Activated CD4-positive, alpha-beta memory T cell treated with anti-CD3 and anti-CD28 coated beads for 36 hours (primary cell): ENCODE measurements at places on chromosomes 5 and 9.

DNA sequence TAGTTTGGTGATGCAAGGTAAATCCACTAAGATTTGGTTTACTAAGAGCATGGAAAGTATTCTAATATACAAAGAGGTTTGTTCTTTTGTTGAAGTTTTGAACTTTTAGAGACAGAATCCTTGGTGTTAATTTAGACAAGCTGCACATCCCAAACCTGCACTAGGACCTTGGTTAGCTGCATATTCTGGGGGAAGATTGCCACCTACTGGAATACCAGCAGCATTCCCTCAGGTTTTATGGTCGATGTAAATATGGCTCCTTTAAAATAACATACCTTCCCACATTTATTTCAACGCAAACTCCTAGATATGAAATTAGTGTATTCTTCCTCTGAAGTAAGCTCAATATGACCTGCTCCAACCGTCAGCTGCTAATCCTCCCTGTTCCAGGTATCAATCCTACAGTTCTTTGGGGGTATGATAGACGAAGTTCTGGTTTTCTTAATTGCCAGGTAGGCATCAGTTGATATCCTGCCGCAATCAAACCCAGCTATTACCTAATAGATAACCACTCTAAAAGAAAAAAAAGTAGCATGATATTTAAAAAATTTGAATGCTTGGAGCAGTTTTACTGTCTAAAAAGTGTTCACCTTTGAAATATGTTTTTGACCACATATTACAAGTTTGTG, 624.1 kb downstream of the ISL1 start:
- DNase-seq: no peak

GRCh38 chr9:116837018-116837989, 150.2 kb downstream of the TRIM32 start:
- DNase-seq: no peak

GRCh38 chr5:131899686-131900085, 45.8 kb downstream of the MEIKIN start:
- no peak for DNase-seq

DNA sequence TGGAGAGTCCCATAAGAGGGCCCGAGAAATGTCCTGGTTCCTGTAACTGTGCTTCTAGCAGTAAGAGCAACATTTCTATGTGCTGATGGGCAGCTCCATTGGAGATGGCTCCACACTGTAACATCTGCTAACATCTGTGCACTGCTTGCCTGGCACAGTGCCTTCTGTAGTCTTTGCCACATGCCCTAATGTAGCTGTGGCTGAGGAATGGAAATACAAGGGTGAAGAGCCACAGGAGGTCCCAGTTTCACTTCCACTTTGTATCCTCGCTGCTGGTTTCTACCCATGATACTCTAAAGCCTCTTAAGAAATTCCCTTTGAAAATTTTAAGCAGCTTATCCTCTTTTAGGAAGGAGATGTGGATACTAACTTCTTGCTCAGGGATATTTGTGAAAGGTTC, 97.4 kb downstream of the HOMER1 start:
- DNase-seq: no peak

- no peak for DNase-seq
Observed at GRCh38 chr9:97851446-97851883, 1.6 kb upstream of the FOXE1 start.

GRCh38 chr5:78647838-78648358, 674 bp downstream of the LHFPL2 start:
- no peak for DNase-seq

GRCh38 chr5:113359419-113359818, 75.4 kb downstream of the TSSK1B start:
- no peak for DNase-seq

- no peak for DNase-seq
Observed at GRCh38 chr5:128413356-128413755, 124.7 kb downstream of the FBN2 start.

DNA sequence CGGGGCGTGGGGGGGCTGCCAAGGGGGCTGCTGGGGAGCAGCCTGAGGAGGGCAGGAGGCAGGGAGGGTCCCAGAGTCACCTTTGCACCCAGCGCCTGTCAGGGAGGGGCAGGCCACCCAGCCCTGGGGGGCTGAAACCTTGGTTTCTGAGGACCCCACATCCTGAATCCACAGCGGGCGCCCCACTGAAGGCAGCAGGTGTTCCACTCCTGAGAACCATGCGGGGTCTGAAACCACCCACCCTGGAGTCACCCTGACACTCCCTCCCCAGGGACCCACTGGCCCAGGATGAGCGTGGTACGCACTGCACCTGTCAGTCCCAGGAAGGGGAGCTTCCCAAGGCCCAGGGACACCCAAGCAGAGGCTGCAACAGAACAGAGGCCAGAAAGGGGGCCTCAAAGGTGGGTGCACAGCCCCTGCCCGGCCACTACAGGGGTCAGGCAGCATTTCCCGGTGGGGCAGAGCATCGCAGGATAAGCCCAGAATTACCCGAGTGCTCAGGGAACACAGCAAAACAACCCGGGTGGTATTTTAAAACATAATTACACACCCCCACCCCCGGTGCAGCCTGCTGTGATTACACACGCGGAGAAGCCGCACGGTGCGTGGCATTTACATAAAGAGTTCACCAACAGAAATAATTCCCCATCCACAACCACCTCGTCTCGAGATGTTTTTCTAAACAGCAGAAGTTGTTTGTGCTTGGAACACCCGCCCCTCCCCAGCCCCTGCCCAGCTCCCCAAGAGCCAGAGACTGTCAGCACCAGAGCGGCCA, 57.3 kb upstream of the UBAC1 start:
- DNase-seq: peak; percentile 2

- DNase-seq: peak; percentile 24
Observed at GRCh38 chr9:133534346-133535291, at the start of gene ADAMTSL2. Gene ADAMTSL2, plus strand, starts transcription at chr9:133534704. Its CDS starts 2,009 bp downstream, at chr9:133536713.

DNA sequence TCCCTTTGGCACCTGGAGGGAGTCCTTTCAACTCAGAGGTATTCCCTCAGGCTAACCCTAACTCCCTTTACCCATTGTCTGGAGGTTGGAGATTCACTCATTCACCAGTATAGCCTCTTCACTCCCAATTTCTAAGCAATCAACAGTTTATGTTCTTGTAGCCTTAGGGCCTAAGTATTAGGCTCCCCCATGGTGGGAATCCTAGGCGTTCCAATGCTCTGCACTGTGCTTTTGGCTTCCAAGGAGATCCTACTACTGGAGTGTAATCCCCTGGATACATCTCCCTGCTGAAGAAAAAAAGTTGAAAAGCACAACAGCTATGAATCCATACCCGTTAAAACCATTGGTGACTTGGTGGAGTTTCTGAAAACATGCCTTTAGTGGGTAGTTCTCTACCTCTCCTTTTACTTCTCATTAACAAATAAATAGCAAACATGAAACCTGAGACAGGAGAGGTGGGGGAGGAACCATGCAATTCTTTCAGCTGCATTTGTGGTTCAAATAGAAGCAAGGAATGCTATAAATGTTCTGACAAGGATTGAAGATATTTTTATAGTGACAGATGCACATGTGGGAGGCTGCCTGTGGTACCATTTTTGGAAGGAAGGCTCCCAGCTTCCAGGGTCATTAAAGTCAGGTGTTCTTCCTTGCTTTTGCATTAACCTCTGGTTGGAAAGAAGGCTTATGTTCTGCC, 397.1 kb downstream of the DMAC1 start:
- no peak for DNase-seq

- no peak for DNase-seq
Observed at GRCh38 chr9:70352356-70352755, 62.1 kb downstream of the KLF9 start.

GRCh38 chr5:62259699-62260250, 46.2 kb upstream of the KIF2A start:
- DNase-seq: no peak

- no peak for DNase-seq
Observed at GRCh38 chr9:93294011-93294410, 110.1 kb downstream of the WNK2 start.

DNA sequence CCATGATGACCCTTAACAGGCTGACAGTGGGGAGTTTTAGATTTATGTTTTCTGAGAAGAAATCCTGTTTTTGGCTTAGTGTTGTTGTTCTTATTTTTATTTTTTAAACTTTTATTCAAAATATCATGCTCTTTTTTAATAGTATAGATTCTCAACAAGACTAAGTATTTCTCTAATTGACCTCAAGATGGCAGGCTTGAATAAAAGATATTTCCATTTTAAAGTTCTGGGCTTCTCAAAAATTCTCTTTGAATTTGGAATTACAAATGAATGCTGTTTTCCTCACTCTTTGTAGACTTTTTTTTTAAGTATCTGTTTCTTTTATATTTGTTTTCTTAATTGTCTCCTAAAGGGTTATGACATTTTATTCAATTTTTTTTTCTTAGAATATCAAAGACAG, 50.0 kb upstream of the SH3GL2 start:
- no peak for DNase-seq

DNA sequence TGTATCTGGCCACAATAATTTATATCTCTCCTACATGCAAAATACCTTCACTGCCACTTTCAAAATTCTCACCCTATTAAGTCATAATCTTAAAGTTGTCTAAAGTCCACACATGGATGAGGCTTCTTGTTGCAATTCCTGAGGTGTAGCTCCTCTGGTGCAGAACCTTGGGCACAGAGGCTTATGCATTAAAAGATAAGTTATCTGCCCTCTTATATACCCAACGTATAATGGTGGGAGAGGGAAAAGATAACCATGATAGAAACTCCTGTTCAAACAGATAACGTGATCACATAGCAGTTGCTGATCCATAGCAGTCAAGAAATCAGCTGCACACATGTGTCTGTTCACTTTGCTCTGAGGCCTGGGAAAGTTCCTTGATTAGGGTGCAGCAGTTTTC, 1767.0 kb downstream of the MAT2B start:
- no peak for DNase-seq

- DNase-seq: peak; percentile 98
Observed at GRCh38 chr5:108748401-108749127, 867 bp downstream of the FER start.

GRCh38 chr5:113040672-113041260, 64.2 kb downstream of the DCP2 start:
- DNase-seq: no peak

GRCh38 chr9:131934673-131935072, 145.0 kb downstream of the MED27 start:
- no peak for DNase-seq

DNA sequence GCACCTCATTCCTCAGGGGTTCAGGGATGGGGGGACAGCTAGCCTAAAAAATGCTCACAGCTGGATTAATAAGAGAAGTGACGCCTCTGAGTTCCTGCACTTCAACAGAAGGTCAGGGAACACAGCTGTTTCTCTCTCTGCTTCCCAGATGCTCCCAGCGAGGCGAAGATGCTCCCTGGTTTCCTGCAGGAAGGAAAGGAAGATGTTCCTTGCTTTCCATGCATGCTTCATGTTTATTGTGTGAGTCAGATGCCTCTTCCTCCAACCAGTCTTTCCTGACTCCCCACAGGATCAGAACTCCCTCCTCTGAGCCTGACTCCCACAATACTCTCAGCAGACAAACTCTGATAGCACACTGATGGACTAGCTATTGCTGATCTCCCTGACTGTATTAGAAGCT, 71.9 kb downstream of the MFAP3 start:
- DNase-seq: no peak

GRCh38 chr5:132268769-132269551, 11.5 kb downstream of the PDLIM4 start:
- DNase-seq: no peak

GRCh38 chr5:94807985-94808384, 189.5 kb downstream of the SLF1 start:
- DNase-seq: no peak

DNA sequence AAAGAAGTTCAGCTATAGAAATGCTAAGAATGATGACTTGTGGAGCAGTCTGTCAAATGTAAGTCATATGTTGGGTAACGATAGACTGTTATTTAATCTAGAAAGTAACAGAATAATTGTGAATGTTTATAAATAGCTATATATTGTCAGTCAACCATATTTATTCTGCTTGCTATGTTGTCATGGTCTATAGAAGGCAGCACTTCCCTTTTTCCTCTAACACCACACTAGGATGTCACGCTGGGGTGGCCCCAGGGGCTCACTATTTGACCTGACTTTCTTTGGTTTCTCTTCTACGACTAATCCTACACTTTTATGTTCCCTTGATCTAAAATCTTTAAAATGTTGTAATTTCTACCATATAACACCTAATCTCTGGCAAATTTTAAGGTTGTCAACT, 20.5 kb downstream of the ERAP2 start:
- DNase-seq: peak; percentile 62

DNA sequence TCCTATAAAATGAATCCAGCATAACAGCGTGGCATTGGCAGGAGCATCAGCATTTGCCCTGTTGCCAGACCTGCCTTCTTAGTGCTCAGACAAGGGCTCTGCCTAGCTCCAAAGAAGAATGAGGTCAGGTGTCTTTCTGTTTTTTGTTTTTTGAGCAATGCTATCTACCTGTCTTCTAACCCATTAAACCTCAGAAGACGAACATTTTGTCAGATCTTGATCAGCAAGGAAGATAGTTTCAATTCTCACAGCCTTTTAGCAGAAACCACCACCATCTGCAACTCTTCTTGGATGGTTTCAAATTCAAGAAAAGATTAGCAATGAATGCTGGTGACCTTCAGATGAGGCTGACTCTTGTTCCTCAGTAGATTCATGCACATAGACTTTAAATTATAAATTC, 103.5 kb upstream of the IQGAP2 start:
- no peak for DNase-seq

DNA sequence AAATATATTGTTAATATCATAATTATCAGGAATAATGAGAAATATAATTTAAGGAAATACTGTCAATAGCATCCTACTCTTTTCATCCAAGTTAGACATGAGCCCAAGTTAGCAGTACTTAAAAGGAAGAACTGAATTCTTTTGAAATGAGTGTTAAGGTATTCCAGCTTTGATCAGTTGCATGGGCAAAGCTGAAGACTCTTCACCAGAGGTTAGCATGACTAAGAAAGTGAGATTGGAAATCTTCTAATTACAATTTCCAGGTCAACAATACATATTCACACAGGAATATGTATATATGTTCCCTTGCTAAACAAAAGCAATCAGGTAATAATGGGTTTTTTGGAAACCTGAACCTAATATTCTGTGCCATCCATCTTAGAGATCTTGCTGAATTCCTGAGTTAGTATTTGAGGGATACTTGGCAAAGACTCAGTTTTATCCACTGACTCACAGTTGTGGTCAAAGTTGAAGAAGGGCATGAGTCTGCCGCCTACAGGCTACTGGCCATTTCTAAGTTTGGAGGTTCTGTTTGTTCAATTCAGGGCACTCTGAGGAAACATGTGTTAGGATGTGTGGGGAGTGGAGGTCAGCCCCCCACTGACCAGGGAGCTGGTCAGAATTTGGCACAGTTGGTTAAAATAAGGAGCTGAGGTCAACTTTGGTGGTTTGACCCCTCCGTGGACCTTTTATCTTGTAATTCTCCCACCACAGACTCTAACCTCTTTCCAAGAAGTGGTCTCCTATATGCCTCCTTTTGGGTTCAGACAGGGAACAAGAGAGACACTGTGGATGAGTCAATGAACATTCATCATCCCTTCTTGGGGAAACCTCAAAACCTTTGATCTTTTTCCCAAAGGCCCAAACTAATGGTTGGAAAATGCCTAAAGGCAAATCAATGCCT, 118.3 kb downstream of the PIK3R1 start:
- no peak for DNase-seq

- no peak for DNase-seq
Observed at GRCh38 chr5:133269691-133270090, 217.9 kb downstream of the HSPA4 start.
